SIG-M5 (cell line): ENCODE measurements at places on chromosomes 4 and X.

DNA sequence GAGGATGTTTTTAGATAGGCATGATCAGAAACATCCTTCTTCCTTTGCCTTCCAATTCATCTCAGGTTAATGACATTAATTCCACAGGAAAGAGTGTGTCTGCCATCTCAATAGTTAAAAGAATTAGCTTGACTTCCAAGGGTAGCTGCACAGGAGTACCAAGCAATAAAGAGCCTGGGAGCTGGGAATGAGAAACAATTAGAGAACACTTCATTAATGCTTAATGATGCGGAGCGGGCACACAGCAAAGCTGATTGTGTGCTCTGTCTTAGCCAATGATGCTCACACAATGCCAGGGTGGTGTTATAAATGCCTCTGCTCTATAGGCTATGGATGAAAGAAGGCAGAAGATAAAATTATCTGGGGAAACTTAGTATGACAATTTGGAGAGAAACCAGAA is 1052.5 kb upstream of the LCORL start:
- no peak for DNase-seq

DNA sequence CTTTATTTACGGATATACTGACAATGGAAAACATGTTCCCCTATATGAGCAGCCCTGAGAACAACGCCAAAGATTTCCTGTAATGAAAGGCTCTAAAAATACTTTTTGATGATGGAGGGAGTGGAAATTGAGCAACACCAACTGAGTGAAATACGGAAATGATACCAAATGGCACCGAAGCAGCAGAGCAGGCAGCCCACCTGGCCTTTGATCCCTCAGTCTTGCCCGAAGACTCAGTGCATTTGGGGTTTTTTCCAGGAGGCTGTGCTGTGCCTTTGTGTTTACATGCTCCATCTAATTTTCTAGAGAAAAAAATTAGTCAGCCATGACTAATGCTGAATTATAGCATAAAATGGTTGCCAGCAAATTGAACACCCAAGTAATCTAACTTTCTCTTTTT is 169.9 kb upstream of the RBPJ start:
- peak; percentile 48 for DNase-seq

GRCh38 chr4:40960941-40961340 is 211.2 kb downstream of the NSUN7 start:
- no peak for DNase-seq

DNA sequence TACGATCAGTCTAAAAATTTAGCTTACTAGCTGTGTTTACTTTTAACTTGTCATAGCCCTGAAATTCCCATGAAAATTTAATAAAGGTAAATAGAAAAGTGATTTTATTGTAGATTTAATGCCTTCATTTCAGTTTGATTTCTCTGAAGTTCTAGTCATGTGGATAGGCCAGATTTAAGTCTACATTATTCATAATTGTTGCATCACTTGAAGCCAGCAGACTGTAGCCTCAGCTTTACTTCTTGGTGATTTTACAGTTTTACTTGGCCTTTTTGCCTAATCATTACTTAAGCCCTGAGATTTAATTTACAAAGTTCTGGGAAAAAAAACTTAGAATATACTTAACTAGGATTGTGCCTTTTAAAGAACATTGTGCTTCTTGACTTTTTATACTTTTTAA is 73.5 kb upstream of the FHDC1 start:
- DNase-seq = no peak

- DNase-seq = no peak
Observed at GRCh38 chr4:4735136-4735750, 124.2 kb upstream of the MSX1 start.

GRCh38 chr4:101183666-101184373 is 163.5 kb downstream of the PPP3CA start:
- DNase-seq = no peak

DNA sequence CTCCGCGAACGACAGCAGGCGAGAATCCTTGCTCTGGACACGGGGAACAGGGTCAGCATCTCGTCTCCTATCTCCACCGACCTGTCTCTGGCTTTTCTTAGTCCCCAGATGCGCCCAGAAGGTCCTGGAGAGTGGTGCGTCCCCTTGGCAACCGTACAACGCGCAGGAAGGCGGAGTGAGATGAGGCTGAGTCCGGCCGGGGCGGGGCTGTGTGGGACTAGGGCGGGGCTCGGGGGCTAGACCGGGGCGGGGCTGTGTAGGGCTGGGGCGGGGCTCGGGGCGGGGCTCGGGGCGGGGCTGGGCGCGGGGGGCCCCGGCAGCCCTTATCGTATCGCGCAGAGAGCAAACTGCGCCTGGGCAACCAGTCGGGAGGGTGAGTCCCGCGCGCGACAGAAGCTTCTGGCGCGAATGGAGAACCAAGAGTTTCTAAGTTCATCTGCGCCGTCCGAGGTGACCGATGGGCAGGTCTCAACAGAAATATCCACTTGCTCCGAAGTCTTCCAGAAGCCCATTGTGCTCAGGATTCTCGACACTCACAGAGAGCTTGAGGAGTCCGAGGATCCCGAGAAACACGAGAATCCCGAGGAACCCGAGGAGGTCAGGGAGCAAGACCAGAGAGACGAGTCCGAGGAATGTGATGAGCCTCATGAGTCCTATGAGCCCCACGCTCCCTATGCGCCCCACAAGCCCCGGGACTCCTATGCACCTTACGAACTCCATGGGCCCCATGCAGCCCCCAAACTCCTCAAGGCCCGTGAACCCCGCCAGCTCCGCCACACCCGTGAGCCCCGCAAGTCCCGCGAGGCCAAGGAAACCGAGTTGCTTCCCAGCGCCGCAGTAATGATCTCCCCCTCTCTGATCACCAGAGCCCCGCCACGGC is 24.9 kb downstream of the ARL9 start:
- DNase-seq = no peak

GRCh38 chr4:143742834-143743233 is 42.4 kb upstream of the FREM3 start:
- DNase-seq = no peak
